ENCODE measurements at places on chromosomes 11 and 22.

DNA sequence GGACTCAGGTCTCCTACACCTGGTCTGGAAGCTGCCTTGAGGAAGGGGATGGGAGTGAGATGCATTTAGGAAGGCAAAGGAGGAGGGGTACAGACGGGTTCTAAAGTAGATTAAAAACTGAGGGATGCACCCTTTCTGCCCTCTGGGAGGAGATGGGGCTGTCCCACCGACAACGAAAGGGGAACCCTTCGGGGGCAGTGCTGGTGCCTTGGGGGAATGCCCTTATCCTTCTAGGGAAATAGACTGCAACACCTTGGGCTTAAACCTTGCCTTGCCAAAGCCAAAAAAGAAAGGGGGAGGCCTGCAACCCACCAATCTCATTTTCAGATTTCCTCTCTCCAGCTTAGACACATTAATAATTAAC is 89.8 kb downstream of the PLEKHA7 start:
- peaks cover 24% of the 10 kb centered on the region for H3K4me1 ChIP-seq
- peak; percentile 78 for DNase-seq
- peak overlapping the region; percentile 83 for H3K4me3 ChIP-seq
- peak overlapping the region; percentile 94 for H3K27ac ChIP-seq

DNA sequence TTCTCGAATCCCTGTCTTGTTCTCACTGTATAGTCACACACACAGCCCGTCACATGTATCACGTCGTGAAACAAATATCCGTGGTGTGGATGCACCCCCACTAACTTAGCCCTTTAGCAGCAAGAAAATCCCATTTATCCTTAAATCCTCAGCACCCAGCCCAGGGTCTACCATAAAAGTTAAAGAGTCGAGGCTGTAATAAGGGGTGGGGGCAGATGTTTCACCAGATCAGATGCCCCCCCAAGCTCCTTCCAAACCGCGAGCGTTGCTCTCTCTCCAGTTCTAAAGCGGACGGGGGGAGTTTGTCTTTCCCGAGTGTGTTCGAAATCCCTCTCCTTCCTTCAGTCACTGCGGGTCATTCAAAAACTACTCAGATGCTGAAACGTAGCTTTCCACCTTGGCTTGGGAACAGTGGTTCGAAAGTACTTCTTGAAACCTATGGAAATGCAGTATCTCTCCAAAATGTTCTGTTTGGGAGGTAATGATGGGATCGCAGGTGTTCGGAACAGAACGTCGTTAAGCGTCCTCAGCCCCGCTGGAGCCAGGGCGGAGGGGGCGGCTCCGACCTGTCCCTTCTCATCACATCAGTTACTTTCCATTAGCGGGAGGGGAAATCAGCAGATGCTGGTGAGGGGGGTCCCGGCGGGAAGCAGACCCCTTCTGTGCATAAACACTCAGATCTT is 156.2 kb downstream of the BRD1 start:
- peak overlapping the region; percentile 82 for H3K27ac ChIP-seq
- H3K4me1 ChIP-seq: peaks cover 13% of the 10 kb centered on the region
- no peak for DNase-seq
- peaks cover 27% of the 10 kb centered on the region for H3K27me3 ChIP-seq
- peak overlapping the region; percentile 82 for H3K4me3 ChIP-seq

GRCh38 chr11:77155082-77155475 is 27.0 kb downstream of the MYO7A start:
- H3K27me3 ChIP-seq: peaks cover 17% of the 10 kb centered on the region
- no peak overlapping the region for H3K4me3 ChIP-seq
- no peak overlapping the region for H3K27ac ChIP-seq
- H3K36me3 ChIP-seq: no peaks in the 10 kb centered on the region

DNA sequence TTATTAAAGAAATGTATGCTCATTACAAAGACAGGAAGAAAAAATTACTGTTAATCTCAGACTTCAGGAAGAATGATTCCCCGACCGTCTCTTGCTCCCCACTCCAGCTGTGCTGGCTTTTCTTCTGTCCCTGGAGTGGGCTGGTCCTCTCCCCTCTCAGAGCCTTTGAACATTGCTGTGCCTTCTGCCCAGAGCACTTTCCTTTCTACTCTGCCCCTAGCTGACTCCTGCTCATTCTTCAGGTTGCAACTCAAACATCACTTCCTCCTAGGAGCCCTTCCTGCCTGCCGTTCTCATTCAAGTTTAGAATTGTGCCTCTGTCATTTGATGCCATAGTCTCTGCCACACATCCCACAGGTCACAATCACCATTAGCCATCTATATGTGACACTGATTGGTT is 329.5 kb downstream of the MIAT start:
- H3K27ac ChIP-seq: no peak overlapping the region
- peaks cover 6% of the 10 kb centered on the region for H3K4me1 ChIP-seq
- H3K4me3 ChIP-seq: no peak overlapping the region
- H3K27me3 ChIP-seq: peaks cover 11% of the 10 kb centered on the region

DNA sequence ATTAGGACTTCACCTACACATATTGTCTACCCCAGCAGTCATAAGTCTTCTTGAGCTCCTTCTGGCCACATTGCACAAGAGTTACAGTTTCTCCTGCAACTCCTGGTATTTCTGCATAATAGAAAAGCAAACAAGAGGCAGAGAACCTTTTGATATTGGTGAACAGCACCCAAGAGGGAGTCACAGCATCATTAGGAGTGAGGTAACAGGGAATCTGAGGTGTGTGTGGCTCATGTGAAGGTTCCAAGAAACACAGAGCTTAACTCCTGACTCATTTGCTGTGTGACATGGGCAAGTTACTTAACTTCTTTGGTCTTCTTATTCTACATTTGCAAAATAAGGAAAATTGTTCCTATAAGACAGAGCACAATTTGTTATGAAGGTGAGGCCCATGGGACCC is 374.6 kb downstream of the INSC start:
- no peaks in the 10 kb centered on the region for H3K27me3 ChIP-seq
- no peaks in the 10 kb centered on the region for H3K36me3 ChIP-seq
- DNase-seq: no peak
- no peak overlapping the region for H3K27ac ChIP-seq

GRCh38 chr22:47139790-47140119 is 377.3 kb downstream of the TBC1D22A start:
- peaks cover 7% of the 10 kb centered on the region for H3K4me1 ChIP-seq
- H3K36me3 ChIP-seq: peaks cover 31% of the 10 kb centered on the region
- H3K27ac ChIP-seq: no peak overlapping the region
- DNase-seq: no peak
- H3K4me3 ChIP-seq: no peak overlapping the region

DNA sequence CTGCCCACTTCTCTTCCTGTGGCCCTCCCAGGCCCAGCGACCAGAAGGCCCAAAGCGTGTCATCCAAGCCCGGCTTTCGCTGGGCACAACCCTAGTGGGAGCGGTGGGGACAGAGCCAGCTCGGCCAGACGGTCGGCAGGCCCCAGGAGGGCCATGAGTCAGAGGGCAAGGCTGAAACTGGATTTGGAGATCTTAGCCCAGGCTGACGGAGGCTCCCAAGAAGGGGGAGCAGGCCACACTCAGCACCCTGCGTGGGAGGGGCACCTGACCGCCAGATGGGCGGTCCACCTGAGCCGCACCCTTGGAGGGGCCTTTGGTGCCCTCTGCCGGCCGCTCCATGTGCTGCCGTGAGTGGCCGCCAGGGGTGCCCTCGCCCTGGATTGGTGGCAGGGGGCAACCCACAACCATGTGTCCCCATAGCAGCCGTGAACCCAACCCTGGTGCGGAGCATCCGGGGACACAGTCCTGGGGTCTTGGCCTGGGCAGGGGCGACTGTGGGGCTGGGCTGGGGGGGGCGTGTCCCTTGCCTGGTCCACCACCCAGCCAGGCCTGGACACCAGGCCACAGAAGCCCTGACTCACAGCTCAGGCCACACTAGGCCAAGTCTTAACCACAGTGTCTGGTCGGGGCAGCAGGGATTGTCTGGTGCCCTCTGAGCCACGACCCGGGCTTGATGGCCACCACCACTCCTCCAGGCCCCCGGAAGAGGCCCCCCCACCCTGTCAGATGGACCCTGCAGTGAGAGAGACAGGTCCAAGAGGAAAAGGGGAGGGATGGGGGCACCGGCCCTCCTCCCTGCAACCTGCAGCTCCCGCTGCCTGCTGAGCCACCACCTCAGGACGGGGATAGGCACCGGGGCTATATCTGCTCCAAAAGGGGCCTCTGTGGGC is 19.2 kb upstream of the TALDO1 start:
- H3K4me1 ChIP-seq: peaks cover 18% of the 10 kb centered on the region
- H3K27ac ChIP-seq: no peak overlapping the region
- DNase-seq: peak; percentile 73

GRCh38 chr11:120432056-120433018 is 79.2 kb upstream of the GRIK4 start:
- DNase-seq: peak; percentile 21
- H3K27me3 ChIP-seq: no peaks in the 10 kb centered on the region
- H3K4me3 ChIP-seq: peak overlapping the region; percentile 10
- H3K4me1 ChIP-seq: peaks cover 10% of the 10 kb centered on the region
- peaks cover 7% of the 10 kb centered on the region for H3K36me3 ChIP-seq

- no peak for DNase-seq
- no peak overlapping the region for H3K27ac ChIP-seq
- H3K4me1 ChIP-seq: no peaks in the 10 kb centered on the region
- H3K4me3 ChIP-seq: no peak overlapping the region
- peaks cover 3% of the 10 kb centered on the region for H3K27me3 ChIP-seq
Measured at GRCh38 chr11:15697437-15698236, 582.9 kb downstream of the INSC start.

DNA sequence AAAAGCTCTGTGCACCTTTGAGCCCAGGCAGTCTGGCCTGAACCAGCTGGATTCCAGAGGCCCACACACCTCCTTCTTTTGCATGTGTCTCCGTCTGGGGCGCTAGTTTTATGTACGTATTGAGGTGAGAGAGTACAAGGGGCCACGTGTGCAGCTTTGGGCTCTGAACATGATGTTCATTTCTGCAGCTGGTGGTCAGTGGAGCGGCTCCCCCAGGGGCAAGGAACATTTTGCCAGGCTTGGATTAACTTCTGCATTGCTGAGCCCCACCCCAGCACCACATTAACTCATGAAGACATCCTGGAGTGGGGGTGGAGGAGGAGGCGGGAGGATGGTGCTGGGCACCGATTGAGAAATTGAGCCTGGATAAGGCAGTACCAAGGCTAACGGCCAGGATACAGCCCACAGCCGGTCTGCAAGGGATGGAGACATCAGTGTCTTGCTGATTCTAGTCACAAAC is 13.8 kb downstream of the USP2 start:
- H3K36me3 ChIP-seq: peaks cover 6% of the 10 kb centered on the region
- no peak overlapping the region for H3K27ac ChIP-seq
- peaks cover 11% of the 10 kb centered on the region for H3K4me1 ChIP-seq
- H3K4me3 ChIP-seq: no peak overlapping the region

DNA sequence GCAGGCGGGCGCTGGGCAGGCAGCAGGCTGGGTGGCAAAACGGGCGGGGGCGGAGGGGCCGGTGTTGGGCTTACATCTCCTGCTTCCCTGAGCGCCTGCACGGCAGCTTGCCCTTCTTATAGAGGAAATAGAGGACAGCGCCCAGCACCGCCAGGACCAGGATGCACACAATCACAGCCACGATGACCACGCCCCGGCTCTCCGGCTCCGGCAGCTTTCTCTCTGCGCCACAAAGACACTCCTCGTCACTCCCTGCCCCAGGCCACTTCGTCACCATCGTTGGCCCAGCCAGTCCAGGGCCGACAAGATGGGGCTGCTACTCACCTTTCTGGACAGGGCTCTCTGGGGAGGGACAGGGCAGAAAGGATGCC is 6.3 kb downstream of the MCAM start:
- H3K27ac ChIP-seq: peak overlapping the region; percentile 44
- peaks cover 23% of the 10 kb centered on the region for H3K27me3 ChIP-seq
- peaks cover 12% of the 10 kb centered on the region for H3K4me1 ChIP-seq
- DNase-seq: no peak
- peaks cover 20% of the 10 kb centered on the region for H3K36me3 ChIP-seq

Data from stimulated activated naive B cell treated with anti-CD40 and anti-IgM and Interleukin-4, amounts not matched to agents 10 μg/mL and 1 μg/mL and 100 μg/mL, for 72 hours (primary cell).